ENCODE measurements at places on chromosomes 6 and 20.

- DNase-seq: no peak
These were observed 1.7 kb downstream of the SPDEF start for GRCh38 chr6:34554291-34555006.

DNA sequence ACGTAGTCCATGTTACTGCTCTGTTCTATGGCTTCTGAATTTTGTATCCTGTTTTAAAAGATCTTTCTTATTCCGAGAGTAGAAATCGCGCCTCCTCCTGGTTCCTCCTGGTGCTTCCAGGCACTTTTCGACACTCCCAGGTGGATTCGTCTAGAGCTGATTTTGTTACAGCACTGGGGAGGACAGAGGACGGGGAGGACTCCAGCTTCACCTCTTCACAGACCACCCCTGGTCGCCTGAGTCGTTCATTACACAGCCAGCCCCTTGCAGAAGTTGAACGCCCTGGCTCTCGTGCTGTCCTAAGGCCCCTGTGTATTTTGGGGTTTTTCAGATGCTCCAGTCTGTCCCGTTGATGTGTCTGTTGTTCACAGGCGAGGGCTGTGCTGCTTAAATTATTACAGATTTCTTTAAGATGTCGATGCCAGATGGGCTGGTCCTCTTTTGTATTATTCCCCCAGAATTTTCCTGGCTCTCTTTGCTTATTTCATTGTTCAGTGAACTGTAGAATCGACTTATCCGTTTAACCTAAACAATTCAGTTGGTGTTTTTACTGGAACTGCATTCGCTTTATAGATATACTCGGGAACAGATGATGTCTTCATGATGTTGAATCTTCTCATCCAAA, 30.5 kb downstream of the COL20A1 start:
- no peak for DNase-seq

DNA sequence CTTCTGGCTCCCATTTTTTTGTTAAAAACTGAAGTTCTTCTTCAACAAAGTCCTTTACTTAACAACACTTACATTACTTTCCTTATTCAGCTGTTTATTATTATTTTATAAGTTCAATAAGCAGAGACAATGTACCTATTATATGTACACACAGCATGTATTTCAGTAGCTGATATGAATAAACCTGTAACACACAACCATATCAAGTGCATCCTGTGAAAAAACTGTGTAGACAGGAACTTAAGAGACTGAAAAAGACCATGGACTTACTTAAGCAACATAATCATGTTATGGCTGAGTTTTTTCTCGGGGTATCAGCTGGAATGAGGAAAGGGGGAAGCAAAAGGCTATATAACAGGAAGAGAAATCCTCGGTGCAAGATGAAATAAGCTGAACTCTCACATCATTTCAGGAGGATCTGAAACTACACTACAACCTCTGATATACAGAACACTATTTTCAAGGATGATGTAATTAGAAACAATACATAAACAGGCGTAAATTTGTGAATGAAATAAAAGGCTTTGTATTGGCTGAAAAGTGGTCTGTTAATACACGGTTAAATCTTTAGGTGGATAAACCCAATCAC, 70.9 kb downstream of the REV3L start:
- DNase-seq: no peak

- DNase-seq: no peak
These were observed 16.7 kb downstream of the BTN1A1 start for GRCh38 chr6:26516481-26517427.

- DNase-seq: no peak
These were observed 105.8 kb upstream of the NOX3 start for GRCh38 chr6:155561257-155561965.

DNA sequence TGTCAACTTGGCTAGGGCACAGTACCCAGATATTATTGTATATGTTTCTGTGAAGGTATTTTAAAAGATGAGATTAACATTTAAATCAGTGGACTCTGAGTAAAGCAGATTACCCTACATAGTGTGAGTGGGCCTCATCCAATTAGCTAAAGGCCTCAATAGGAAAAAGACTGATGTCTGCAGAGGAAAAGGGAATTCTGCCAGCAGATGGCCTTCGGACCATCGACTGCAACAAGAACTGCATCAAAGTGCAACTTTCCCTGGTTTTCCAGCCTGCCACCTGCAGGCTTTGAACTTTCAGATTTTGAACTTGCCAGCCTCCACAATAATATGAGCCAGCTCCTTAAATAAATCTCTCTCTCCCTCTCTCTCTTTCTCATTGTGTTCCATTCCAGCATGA, 80.5 kb downstream of the IMPG1 start:
- DNase-seq: no peak

DNA sequence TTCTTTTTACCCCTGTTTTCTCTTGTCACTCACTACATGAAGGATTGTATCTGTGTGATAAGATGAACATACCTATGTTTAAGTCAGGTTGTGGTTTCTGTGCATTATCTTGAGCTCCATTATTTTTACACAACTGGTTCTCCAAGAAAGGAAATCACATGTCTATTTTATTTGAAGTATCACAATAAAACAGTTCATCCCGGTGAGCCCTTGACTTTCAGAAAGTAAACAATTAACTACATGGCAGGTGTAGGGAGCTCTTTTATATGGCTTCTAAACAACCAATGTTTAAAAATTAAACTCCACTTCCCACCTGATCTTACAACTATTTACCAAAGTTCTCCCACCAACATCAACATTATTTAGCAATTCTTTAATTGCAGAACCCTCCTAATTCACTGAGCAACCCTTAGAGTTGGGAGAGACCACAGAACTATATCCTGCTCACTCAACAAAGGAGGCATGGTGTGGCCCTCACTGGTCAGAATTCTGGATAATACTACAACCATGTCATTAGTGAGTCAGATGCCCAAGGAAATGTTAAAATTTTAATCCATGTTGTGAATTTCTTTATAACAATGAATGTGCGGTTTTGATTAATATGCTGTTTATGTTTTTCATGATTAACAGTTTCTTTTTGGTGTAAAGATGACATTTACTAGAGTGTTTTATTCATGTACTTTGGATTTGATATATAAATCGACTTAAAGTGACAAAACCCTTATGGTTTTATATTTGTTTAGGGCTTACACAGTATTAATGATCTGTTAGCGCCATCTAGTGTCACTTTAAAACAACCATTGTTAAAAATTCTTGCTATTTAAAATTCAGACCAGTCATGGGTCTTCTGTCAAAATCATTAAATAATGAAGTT, 50.0 kb upstream of the SCGN start:
- no peak for DNase-seq

- no peak for DNase-seq
These were observed 39.7 kb upstream of the LRFN2 start for GRCh38 chr6:40626886-40627285.

GRCh38 chr20:60101201-60101890, 143.1 kb downstream of the CDH26 start:
- no peak for DNase-seq

DNA sequence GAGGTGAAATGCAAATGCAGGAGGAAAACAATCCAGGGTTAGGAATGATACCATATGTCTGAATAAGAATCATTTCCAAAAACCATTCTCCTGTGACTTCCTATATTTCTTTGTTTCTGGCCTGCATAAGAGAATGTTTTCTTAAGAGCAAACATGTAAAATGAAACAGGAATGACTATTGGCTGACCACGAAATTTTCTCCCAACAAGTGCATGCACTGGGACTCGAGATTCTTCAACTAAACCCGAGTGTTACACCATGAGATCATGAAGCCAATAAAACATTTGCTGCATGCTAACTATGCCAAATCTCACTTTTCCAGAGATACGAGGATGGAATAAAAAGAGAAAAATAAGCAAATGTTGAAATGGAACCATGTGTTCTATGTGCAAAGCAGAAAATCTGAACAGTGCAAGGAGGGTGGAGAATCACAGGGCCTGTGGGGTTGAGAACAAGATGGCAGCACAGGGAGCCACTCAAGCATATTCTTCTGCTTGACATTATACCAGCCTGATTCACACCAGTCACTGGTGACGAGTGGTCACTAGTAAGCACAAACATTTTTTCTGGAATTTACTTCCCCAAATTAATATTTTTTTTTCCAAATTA, 212.2 kb upstream of the FOXA2 start:
- no peak for DNase-seq

DNA sequence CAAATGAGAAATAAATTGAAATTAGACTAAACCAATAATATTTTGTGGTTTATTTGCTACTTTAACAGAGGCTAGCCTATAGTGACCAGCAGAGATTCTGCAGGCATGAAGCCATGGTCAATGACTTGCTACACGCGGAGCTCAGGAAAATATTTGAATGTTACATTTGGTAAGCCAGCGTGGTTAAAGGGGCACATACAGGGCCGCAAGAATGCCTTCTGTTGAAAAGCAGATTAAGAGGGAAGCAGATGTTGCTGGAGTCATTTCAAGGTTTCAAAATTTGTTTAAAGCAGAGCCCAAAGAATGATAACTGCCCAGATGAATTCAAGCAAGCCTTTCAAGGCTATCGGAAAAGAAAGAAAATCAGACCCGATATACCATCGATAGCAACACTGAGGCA, 294.3 kb upstream of the MAN1A1 start:
- DNase-seq: no peak

DNA sequence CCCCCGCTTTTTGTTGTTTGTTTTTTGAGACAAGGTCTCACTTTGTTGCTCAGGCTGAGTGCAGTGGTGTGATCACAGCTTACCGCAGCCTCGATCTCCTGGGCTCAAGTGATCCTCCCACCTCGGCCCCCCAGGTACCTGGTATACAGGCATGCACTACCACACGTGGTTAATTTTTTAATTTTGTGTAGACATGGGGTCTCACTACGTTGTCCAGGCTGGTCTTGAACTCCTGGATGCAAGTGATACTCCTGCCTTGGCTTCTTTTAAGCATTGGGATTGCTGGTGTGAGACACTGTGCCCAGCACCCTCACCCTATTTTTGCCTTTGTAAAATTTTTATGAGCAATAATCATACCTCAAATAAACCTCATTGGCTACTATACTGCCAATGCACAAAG, 5.5 kb downstream of the ENPP3 start:
- no peak for DNase-seq

All from brain pericyte (primary cell).